ENCODE measurements at places on chromosomes 2 and 18.

DNA sequence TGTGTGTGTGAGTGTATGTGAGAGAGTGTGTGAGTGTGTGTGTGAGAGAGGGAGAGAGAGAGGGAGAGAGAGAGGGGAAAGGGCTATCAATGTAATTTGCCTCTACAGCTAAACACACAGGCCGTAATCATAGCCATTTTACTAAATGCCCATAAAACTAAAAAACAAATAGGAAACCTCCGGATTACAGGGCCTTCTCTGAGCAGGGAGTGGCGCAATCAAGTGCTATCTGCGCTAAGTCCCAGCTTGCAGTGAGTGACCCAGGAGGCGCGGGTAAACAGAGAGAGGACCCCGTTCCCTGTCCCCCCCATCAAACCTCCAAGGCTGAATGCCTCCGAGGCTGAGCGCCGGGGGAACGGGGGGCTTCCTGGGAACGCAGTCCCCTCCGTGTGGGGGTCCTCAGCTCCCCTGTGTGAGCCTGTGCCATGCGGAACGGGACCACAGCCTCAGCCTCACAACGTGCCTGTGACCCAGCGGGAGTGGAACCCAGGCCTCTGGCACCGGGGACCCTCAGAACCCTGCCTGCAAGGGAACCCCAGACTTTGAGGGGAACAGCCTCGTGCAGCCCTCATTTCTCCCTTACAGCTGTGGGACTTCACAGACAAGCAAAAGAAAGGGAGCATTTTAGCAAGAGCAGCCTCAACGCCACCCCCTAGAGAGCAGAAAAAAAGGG, 54.7 kb upstream of the ID2 start:
- DNase-seq, result no peak

GRCh38 chr18:51614033-51614432, 416.6 kb upstream of the MEX3C start:
- DNase-seq, result no peak

DNA sequence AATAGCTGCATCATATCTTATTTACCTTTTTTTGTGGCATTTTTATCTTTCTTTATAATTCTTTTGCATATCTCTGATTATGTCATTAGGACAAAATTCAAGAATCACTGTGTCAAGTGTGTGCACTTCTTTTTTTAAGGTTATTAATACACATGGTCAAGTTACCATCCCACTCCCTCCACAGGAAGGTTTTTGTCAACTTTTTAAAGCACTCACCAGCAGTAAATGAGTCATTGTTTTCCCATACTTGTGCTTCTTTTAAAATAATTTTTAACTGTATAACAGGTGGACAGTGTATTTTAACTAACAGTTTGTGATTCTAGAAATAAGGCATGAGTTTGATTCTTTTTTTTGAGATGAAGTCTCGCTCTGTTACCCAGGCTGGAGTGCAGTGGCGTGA, 45.7 kb upstream of the FAM171B start:
- DNase-seq, result no peak

- DNase-seq, result no peak
These were observed 15.7 kb downstream of the XDH start for GRCh38 chr2:31398881-31399280.

DNA sequence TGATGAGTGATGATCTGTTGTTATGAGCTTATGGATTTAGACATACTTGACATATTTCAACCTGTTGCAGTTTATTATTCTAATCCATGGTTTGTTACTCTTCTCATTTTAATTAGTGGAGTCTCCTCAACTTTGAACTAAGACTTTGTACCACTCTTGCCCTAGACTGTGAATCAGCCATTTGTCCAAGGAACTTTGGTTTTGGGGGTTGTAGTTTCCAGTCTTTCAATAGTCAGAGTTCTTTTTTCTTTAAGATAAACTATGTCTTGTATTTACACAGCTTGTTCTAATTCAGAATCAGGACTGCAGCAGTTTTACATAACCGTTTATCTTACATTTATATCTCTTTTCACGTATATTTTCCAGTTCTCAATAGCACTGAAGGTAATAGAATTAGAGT, 133.6 kb downstream of the GULP1 start:
- DNase-seq, result no peak
